Activated naive CD8-positive, alpha-beta T cell treated with anti-CD3 and anti-CD28 coated beads, Interleukin-2, amount 10 ng/mL, durations not matched to agents 7 days and 5 days (primary cell): ENCODE measurements at places on chromosomes 6 and 20.

GRCh38 chr6:132669690-132670291, 10.8 kb upstream of the TAAR1 start:
- no peak for DNase-seq
- H3K4me3 ChIP-seq: peak overlapping the region; percentile 39
- H3K27me3 ChIP-seq: peaks cover 12% of the 10 kb centered on the region
- no peaks in the 10 kb centered on the region for H3K36me3 ChIP-seq
- H3K27ac ChIP-seq: no peak overlapping the region
- peaks cover 6% of the 10 kb centered on the region for H3K4me1 ChIP-seq

GRCh38 chr6:36110050-36110449, 20.3 kb upstream of the MAPK13 start:
- no peak overlapping the region for H3K4me3 ChIP-seq
- peaks cover 29% of the 10 kb centered on the region for H3K36me3 ChIP-seq
- H3K27ac ChIP-seq: peak overlapping the region; percentile 36
- H3K27me3 ChIP-seq: no peaks in the 10 kb centered on the region
- peaks cover 39% of the 10 kb centered on the region for H3K4me1 ChIP-seq

GRCh38 chr20:33602826-33603590, 59.1 kb upstream of the C20orf144 start:
- H3K4me3 ChIP-seq: no peak overlapping the region
- peaks cover 13% of the 10 kb centered on the region for H3K4me1 ChIP-seq
- no peak for DNase-seq
- H3K36me3 ChIP-seq: peaks cover 8% of the 10 kb centered on the region
- H3K27me3 ChIP-seq: no peaks in the 10 kb centered on the region
- no peak overlapping the region for H3K27ac ChIP-seq

GRCh38 chr20:16548068-16548672, 25.1 kb downstream of the KIF16B start:
- H3K4me3 ChIP-seq: no peak overlapping the region
- no peak for DNase-seq
- no peaks in the 10 kb centered on the region for H3K4me1 ChIP-seq

DNA sequence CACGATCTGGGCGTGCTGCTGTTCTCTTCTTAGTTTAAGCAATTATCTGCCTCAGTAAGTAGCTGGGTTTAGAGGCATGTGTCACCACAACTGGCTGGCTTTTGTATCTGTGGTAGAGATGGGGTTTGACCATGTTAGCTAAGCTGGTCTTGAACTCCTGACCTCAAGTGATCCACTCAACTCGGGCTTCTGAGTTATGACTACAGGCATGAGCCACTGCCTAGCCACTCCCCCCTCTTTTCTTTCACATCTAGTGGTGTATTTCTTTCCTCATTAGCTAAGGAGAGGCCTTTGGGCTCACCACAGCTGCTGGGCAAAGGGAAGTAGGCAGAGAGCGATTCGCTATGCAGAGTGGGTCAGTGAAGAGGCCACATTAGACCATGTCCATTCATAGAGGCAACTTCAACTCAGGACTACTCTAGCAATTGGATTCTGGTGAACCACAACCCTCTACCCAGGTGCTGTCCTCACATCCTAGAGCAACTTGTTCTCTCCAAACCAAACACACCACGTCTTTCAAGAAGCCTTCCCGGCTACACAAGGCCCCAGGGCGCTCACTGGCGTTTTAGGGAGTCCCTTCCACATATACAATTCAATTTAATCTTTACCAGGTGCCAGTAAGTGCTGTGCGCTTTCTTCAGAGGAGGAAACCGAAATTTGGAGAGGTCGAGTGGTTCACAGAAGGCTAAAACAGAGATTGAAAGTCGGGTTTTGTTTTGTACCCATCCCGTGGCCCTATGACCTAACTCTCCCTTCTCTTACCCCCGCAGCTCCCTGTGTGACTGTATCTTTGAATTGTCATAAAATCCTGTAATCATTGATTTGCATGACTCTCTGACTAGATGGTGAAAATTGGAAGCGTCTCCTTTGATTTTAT, 26.5 kb upstream of the GFOD1 start:
- no peak for DNase-seq
- no peak overlapping the region for H3K4me3 ChIP-seq
- no peak overlapping the region for H3K27ac ChIP-seq
- H3K4me1 ChIP-seq: no peaks in the 10 kb centered on the region

DNA sequence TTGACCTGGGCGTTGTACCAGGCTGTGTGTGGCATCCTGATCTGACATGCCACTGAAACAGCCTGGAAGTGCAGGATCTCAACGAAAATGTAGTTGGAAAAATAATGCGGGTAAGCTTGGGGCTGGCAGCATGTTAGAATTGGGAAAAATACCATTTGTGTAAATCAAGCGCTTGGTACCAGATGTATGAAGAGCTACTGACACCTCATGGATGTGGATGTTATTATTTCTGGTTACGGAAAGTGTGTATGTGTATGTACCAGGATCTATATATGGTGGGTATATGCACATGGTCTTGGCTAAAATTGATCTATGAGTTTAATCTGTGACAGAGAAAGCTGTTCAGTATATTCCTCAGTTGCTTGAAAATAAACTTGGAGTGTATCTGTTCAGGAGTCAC, 22.7 kb downstream of the HIVEP1 start:
- H3K27ac ChIP-seq: no peak overlapping the region
- no peak for DNase-seq
- peaks cover 42% of the 10 kb centered on the region for H3K36me3 ChIP-seq
- no peak overlapping the region for H3K4me3 ChIP-seq
- H3K27me3 ChIP-seq: no peaks in the 10 kb centered on the region

- no peak overlapping the region for H3K4me3 ChIP-seq
- no peaks in the 10 kb centered on the region for H3K36me3 ChIP-seq
- no peak for DNase-seq
These were observed 81.6 kb downstream of the KCNB1 start for GRCh38 chr20:49400904-49401303.

DNA sequence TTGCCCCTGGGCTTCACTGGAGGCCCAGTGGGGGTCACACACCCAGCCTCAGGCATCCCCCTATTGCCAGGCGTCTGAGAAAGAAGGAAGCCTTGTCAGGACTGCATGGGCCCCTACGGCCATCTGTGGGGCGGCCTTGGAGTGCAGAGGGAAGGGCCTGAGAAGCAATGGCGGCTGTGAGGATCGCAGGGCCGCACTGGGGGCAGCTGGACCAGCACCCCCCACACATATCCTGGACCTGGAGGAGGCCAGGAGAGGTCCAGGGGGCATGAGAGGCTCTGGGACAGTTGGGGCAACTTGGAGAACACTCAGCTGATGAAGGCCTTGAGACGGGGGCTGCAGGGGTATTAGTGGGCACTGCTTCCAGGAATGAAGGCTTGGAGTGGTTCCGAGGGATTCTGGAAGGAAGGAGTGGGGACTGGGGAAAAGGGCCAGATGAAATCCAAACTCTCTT, 16.5 kb downstream of the MDFI start:
- H3K27me3 ChIP-seq: peaks cover 12% of the 10 kb centered on the region
- DNase-seq: no peak
- peaks cover 3% of the 10 kb centered on the region for H3K4me1 ChIP-seq
- no peak overlapping the region for H3K4me3 ChIP-seq

- H3K4me3 ChIP-seq: no peak overlapping the region
- no peak overlapping the region for H3K27ac ChIP-seq
- H3K4me1 ChIP-seq: no peaks in the 10 kb centered on the region
- DNase-seq: no peak
These were observed 97.0 kb downstream of the TRERF1 start for GRCh38 chr6:42354702-42355101.

- no peaks in the 10 kb centered on the region for H3K4me1 ChIP-seq
- H3K4me3 ChIP-seq: no peak overlapping the region
- H3K36me3 ChIP-seq: no peaks in the 10 kb centered on the region
- no peak for DNase-seq
- H3K27me3 ChIP-seq: no peaks in the 10 kb centered on the region
These were observed 253.6 kb upstream of the RAB32 start for GRCh38 chr6:146289816-146290588.

- H3K4me3 ChIP-seq: no peak overlapping the region
- H3K36me3 ChIP-seq: no peaks in the 10 kb centered on the region
- DNase-seq: no peak
- peaks cover 6% of the 10 kb centered on the region for H3K27me3 ChIP-seq
These were observed 18.9 kb upstream of the ADGRF5 start for GRCh38 chr6:46940433-46941226.

- H3K27ac ChIP-seq: no peak overlapping the region
- peaks cover 24% of the 10 kb centered on the region for H3K4me1 ChIP-seq
- no peak overlapping the region for H3K4me3 ChIP-seq
These were observed 75.8 kb downstream of the GJA10 start for GRCh38 chr6:89970072-89970471.

GRCh38 chr6:117906507-117906957, 532 bp upstream of the SLC35F1 start:
- no peak overlapping the region for H3K27ac ChIP-seq
- H3K4me3 ChIP-seq: peak overlapping the region; percentile 51
- peaks cover 45% of the 10 kb centered on the region for H3K27me3 ChIP-seq
- DNase-seq: no peak
- no peaks in the 10 kb centered on the region for H3K4me1 ChIP-seq

DNA sequence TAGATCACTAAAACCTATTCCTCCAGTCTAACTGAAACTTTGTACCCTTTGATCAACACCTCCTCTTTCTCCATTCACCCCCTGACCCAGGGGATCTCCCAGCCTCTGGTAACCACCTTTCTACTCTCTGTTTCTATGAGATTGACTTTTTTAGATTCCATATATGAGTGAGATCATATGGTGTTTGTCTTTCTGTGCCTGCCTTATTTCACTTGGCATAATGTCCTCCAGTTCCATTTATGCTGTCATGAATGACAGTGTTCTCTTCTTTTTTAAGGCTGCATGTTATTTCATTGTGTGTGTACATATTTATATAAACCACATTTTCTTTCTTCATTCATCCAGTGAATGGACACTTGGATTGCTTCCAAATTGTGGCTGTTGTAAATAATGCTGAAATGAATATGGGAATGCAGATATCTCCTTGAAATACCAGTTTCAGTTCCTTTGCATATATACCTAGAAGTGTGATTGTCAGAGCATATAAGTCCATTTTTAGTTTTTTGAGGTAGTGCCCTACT, 57.7 kb downstream of the DHX35 start:
- H3K4me3 ChIP-seq: no peak overlapping the region
- H3K27me3 ChIP-seq: no peaks in the 10 kb centered on the region
- peaks cover 69% of the 10 kb centered on the region for H3K36me3 ChIP-seq
- H3K27ac ChIP-seq: no peak overlapping the region
- DNase-seq: no peak

DNA sequence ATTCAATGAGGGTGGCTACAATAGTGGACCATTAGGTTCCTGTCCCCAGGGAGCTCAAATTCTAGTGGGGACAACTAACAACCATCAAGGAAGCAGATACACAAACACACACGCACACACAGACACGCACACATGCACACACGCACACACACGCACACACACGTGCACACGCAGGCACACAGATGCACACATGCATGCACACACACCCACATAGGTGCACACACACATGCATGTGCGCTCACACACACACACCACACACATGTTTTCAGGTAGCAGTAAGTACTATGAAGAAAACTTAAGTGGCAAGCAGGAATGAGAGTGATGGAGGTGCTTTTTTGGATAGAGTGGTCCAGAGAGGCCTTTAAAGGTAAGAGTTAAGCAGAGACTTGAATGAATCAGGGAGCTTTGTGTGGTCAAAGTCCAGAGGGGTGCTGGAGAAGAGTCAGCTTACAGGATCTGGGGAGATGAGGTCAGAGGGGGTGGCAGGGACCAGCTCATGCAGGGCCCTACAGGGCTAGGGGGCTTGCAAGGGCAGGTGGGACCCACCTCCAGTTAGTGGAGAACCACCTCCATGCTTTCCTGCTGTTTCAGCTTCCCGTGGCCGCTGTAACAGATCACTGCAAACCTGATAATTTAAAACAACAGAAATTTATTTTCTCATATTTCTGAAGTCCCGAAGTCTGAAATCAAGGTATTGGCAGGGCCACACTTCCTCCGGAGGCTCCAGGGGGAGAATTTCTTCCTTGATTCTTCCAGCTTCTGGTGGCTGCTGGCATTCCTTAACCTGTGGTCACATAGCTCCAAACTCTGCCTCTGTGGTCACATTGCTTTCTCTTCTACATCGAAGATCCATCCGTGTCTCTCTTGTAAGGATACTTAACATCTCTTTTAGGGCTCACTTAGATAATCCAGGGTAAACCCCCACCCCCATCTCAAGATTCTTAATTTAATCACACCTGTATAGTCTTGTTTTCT, 6.9 kb upstream of the NSFL1C start:
- H3K4me1 ChIP-seq: peaks cover under 1% of the 10 kb centered on the region
- no peak overlapping the region for H3K4me3 ChIP-seq
- H3K36me3 ChIP-seq: no peaks in the 10 kb centered on the region
- no peak for DNase-seq
- H3K27ac ChIP-seq: no peak overlapping the region

GRCh38 chr6:13788820-13789219, 25.5 kb downstream of the MCUR1 start:
- no peak overlapping the region for H3K27ac ChIP-seq
- H3K4me1 ChIP-seq: no peaks in the 10 kb centered on the region
- no peaks in the 10 kb centered on the region for H3K27me3 ChIP-seq
- no peak for DNase-seq
- H3K36me3 ChIP-seq: peaks cover 18% of the 10 kb centered on the region

DNA sequence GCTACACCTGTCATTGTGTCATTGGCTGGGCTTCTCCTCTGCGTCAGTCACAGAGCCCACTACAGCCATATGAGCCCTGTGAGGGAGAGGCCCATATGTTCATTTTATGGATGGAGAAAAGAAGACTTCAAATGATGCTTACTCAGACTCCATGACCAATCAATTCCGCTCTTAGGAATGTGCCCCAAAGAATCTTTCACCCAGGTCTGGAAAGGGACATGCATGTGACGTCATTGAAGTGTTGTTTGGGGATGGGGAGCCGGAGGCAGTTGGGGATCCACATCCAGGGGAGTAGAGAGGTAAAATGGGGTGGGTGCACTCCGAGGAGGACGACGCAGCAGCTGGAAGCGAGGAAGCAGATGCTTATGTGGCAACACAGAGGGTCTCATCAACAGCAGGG, 9.6 kb upstream of the C6orf132 start:
- H3K4me3 ChIP-seq: no peak overlapping the region
- H3K4me1 ChIP-seq: no peaks in the 10 kb centered on the region
- H3K27me3 ChIP-seq: peaks cover 3% of the 10 kb centered on the region
- no peak for DNase-seq
- H3K36me3 ChIP-seq: no peaks in the 10 kb centered on the region
- no peak overlapping the region for H3K27ac ChIP-seq

DNA sequence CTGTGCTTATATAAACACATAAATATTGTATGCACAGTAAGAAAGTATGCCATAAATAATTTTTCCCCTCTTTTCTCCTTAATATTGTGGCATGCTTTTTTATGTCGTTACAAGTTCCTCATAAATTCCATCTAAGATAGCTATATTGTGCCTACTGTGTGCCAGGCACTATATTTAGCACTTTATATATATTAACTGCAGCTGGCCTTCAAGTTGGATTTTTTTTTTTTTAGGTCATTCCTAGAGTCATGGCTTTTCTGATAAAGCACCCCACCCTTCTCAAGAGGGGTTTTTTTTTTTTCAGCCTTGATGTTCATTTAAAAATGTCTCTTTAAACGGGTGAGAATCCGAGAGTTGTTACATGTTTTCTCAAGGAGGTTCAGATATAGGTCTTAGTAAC, 42.8 kb upstream of the RNF8 start:
- peaks cover 20% of the 10 kb centered on the region for H3K4me1 ChIP-seq
- peaks cover 18% of the 10 kb centered on the region for H3K36me3 ChIP-seq
- DNase-seq: no peak
